Activated CD4-positive, CD25-positive, alpha-beta regulatory T cell treated with anti-CD3 and anti-CD28 coated beads, Interleukin-2, amount 50 U/mL, for 24 hours (primary cell): ENCODE measurements at places on chromosomes 7 and 10.

- ATAC-seq, result peak; percentile 6
Measured at GRCh38 chr7:143408252-143408685, 387 bp downstream of the EPHA1 start.

GRCh38 chr7:130875901-130876300 is 141.9 kb upstream of the KLF14 start:
- no peak for ATAC-seq

DNA sequence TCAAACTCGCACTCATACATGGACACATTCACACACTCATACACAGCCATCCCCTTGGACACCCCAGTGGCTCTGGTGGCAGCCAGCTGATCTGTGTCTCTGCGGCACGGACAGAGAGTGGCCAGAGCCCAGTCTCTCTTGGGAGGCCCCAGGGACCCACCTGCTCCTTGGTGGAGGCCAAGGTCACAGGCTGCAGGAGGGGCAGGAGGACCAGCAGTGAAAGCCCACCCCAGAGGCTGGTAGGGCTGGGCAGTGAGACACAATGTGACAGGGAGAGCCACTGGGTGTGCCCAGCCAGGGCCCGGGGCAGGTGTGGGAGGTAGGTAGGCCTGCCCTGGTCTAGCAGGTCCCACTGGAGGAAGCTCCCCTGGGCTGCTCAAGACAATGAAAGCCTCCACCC is 18.5 kb downstream of the SHH start:
- ATAC-seq, result no peak

DNA sequence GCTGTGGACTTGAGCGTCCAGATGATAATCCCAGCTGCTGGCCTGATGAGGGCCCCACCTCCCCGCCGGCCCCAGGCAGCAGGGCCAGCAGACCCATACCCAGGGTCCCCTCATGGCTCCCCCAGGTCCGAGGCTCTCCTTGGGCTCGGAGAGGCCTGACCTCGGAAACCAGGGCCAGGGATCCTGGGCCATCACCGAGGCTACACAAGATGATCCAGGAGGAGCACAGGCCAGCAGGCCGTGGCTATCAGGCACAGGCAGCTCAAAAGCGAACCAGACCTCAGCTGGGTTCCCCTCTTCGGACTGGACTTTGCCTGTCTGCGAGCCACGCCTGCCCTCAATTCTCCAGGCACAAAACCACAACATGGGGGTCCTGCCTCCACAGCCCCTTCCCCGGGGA is 17.4 kb downstream of the PDGFA start:
- no peak for ATAC-seq

DNA sequence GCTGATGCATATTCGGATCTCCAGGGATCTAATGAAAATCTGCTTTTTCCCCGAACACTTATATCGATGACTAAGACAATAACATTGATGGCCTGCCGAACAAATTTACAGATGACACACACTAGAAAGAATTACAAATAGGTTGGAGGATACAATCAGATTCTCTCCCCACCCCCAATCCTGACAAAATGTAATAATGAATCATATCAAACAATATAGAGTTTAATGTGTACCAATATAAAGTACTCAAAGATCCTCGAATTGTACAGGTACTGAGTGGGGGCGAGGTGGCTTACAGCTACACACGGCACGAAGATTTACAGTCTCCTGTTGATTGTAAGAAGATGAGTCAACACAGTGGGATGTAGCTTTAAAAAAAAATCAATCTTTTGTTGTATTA is 182.7 kb upstream of the MKLN1 start:
- ATAC-seq, result no peak

- ATAC-seq, result no peak
Measured at GRCh38 chr10:66637273-66638036, 288.4 kb upstream of the LRRTM3 start.

- ATAC-seq, result no peak
Measured at GRCh38 chr7:98553666-98554065, 63.4 kb upstream of the NPTX2 start.

- ATAC-seq, result no peak
Measured at GRCh38 chr10:97048649-97049427, 136.9 kb downstream of the SLIT1 start.

DNA sequence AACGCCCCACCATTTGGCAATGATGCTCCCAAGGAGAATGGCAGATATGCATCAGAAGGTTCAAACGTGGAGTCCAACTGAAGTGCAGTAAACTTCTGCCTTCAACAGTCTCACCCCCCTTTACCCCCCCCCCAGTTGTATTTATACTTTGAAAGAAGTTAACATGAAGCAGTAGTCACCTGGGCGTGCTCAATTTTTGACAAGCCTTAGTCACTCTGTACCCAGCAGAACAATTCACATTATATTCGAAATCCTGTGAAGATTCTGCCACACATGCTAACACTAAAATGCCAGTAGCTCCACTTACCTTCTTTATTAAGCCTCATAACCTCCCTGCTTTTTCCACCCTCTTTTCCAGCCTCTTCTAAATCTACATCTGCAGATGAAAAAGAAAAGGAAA is 894 bp downstream of the ATXN7L1 start:
- ATAC-seq, result no peak

DNA sequence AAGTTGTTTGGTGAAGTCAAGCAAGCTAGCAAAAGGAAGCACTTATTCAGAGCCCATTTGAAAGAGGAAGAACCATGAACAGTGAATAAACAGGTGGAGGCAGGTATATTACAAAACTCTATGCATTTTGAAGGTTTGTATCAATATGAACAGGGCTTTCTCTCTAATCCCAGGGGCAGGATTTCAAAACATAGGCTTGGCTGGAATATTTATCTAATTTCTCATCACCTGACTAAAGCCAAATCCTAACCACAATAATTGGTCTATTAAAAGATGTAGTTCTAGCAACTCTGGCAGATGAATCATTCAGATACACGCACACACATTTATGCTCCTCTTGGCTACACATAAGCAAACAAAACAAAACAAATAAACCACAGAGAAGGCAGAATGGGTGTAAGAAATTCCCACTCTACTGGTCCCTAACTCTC is 554.4 kb downstream of the INHBA start:
- ATAC-seq, result no peak

DNA sequence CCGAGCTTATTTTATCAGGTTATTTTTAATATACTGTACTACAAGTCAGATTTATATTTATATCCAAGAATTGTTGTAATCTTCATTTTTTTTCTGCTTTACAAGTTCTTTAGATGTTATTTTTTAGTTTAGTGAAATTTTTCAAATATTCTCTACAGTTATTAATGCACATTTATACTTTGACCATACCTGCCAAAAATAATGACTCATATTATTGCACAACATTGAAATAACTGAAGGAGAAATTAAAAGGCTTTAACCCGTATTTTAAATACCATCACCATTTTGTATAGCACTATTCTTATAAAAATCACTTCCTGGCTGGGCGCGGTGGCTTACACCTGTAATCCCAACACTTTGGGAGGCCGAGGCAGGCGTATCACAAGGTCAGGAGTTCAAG is 278.5 kb downstream of the BICC1 start:
- no peak for ATAC-seq

- ATAC-seq, result no peak
Measured at GRCh38 chr10:91799612-91799975, 1.4 kb downstream of the TNKS2 start.

GRCh38 chr10:788796-789748 is 99.6 kb upstream of the DIP2C start:
- ATAC-seq, result no peak

DNA sequence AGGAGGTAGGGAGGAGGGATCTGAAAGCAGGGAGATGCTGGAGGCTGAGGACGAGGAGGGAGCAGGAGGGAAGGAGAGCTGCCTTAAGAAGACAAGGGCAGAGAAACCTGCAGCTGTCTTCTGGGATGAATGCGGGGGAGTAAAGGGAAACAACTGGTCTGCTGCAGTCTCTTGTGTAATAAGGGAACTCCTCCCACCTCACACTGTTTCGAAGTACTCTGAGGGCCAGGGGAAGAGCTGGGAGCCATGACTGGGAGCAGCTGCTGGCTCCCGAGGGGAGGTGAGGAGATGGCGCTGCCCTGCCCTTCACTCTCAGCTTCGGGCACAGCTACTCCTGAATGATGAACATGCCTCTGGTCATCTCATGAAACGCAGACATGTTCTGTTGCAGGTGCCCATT is 65.1 kb downstream of the CLEC2L start:
- ATAC-seq, result no peak

- ATAC-seq, result no peak
Measured at GRCh38 chr7:121304102-121304658, 24.6 kb upstream of the WNT16 start.

DNA sequence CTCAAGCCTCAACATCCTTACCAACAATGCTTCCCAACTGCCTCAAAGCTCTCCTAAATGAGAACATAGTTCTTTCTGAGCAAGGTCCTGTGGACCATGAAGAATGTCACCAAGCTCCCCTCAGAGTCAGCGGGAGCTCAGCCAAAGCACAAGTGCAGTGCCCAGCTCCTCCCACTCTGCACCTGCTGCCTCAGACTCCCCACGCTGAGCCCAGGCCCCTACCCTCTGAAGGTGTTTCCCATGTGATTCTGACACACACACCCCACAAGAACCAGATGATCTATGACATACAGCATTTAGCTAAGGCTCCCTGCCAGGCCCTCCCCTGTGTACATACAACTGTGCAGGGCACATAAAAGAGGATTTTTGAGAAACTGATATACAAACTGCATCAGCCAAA is 19.2 kb downstream of the ERCC6 start:
- no peak for ATAC-seq

GRCh38 chr7:29242265-29242664 is 47.7 kb downstream of the CHN2 start:
- no peak for ATAC-seq

DNA sequence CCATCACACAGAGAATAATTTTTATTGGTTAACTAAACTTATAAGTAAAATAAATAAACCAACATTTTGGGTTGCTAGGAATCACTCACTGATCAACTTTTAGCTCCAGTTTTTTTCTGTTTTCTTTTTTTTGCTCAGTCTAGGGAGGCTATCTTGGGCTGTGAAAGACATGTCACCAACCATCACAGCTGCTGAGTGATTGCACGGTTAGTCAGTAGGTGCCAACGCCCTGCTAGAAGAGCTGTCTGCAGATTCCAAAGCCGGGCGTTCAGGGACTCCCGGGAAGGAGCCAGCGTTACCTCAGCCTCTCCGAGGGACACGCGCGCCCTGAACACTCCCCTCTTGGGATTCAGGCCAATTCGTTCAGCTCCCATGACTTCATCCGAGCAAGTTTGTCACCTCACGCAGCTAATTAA is 604 bp upstream of the STAM start:
- ATAC-seq, result peak; percentile 42

DNA sequence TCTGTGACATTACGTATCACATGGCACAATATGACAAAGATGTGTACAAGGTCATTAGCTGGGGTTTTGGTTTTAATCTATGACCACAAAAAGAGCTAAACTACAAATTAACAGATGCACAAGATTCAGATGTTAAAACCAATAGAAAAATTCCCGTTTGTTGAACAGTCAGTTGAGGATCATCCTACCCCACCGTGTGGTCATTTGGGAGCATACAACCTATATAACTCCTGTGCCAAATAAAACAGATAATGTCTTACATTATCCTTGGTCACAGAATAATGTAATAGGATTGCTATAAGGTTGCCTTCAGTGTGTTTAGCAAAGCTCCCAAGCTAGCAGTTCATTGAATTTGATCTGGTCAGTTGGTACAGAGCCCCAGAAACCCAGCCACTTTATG is 28.2 kb downstream of the ASNS start:
- ATAC-seq, result no peak

DNA sequence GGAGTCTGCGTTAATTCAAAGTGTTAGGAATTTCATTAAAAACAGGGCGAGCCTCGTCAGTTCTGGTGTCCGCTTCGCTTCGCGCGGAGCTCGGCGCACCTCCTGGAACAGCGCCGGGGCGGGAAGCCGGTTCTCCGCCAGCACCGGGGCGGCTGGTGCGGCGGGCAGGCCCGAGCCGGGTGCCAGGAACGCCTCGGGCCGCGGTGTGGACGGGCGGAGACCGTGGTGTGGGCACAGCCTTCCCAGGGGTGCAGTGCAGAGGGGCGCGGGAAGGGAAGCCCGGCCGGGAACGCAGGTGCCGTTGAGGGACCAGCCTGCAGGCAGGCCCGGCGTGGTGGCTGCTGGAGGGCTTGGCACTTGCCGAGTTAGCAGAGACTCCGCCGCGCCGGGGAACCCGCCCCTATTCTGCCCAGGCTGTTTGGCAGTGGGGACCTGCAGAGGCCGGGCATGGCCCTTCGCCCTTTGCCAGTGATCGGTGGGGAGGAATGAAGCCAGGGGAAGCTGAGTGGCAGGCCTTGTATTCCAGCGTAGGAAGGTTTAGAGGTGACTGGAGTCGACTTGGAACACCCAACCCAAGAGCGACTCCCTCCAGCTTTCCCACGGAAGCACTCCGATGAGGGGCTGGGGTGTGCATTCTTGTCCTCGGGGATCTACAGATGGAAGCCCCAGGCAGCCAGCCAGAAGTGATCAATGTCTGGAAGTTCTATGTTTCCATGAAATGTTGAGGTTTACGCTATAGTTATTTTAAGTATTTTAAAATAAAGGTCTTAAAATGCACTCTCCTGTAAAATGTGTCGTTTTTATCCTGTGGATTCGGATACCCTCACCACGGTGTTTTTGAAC is 945 bp upstream of the RHEB start:
- no peak for ATAC-seq

GRCh38 chr7:34091321-34091917 is 186.1 kb downstream of the BMPER start:
- ATAC-seq, result no peak

DNA sequence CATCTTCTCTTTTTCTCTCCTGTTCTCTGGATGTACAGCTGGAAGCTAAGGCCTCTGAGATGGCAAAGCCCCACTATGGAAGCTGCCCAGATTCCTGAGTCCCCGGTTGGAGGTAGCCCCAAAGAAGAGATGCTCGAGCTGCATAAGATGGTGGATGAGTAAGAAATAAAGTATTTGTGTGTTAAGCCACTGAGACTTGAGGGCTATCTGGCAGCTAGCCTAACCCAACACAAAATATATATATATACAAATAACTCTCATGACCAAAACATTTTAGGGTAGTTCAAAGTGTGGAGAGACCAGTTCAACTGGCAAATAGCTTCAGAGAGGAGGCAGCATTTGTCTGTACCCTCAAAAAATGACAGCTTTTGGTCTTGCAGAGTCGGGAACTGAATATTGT is 72.4 kb upstream of the PDE1C start:
- ATAC-seq, result no peak

DNA sequence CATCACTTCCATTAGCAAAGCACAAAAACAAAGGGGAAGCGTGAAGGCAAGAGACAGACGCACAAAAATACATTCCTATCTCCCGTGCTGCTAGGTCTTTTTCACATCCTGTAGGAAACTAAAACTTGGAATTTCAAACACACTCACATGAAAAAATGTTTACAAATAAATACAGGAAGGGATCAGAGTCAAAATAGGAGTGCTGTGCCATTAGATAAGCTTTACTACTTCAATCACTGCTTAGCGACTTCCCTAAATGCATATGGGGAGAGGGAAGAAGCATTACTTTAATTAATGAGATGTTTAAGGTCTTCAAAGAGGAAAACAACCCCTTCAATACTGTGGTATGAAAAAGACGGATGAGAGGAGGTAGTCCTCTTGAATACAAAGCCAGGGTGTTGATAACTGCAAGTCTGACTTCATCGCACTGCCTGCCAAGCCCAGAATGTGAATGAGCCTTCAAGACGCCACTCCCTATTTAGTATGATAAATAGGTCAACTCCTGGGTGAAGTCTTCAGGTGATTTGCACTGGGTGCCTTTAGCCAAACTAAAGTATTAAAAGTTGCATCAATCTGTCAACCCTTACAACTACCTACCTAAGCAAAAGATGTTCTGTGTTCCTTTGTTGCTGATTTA is 13.9 kb downstream of the PARD3 start:
- ATAC-seq, result no peak

GRCh38 chr10:69224862-69225657 is 4.9 kb downstream of the HKDC1 start:
- no peak for ATAC-seq
